ENCODE measurements at places on chromosomes 2 and 18.
A peak's percentile ranks its signal among the peaks of the same experiment; 100 is the strongest.

DNA sequence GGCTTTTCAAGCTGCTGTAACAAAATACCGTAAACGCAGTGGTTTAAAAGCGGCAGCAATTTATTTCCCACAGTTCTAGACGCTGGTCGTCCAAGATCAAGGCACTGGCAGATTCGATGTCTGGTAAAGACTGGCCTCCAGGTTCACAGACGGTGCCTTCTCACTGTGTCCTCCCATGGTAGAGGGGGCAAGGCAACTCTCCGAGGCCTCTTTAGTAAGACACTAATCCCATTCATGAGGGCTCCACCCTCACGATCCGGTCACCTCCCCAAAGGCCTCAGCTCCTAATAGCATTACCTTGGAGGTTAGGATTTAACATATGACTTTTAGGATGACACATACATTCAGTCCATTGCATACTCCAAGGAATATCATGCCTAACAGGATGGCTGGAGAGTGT is 117.2 kb downstream of the SH3RF3 start:
- no peak for DNase-seq

DNA sequence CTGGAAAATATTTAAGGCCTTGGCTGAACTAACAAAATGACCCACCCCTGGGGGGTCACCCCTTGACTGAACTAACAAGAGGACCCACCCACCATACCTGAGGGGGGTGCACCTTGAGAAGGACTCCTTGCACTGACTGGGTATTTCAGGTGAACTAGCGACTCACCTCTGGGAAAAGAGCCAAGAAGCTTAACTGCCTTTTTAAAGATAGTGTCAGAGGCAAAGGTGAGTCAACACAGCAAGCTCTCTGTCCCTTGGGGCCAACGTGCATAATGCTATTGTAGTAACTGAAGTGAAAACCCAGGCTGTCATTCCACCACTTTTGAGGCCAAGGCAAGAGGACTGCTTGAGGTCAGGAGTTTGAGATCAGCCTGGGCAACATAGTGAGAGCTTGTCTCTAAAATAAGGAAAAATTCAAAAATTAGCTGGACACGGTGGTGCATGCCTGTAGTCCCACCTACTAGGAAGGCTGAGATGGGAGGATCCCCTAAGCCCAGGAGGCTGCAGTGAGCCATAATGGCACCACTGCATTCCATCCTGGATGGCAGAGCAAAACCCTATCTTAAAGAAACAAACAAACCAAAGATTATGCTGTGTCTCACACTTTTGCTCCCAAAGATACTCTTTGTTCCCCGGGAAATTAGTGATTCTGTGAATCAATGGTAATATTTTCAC is 36.4 kb upstream of the ZCCHC2 start:
- peak; percentile 48 for DNase-seq

DNA sequence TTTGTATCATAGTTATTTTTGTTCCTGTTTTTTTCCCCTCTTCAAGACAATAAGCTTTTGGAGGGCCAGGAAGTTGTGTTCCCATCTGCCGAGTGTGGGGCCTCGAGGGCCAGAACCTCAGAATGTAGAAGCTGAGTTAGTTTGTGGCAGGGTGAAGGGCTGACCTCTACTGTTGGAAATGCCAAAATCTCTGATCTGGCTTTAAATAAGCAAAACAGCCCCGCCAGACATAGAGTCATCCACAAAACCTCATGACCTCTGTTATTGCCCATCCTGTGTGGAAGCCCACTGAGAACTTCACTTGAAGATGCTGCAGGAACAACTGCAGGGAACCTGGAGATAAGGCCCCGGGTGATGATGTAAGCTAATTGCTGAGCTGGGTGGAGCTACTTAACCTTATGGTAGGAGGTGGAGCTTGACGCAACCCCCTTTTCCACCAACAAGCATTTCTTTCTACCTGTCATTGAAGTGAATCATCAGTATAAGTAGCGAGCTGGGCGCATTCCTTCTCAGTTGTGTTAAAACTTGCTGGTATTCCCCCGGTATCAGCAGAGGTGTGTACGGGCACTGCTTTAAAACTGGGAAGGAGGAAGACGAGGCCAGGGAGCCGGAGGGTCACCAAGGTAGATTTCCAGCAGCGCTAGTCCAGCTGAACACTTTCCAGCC is 177.2 kb downstream of the NEDD4L start:
- DNase-seq = no peak

GRCh38 chr18:51195451-51196117 is 1.9 kb downstream of the MEX3C start:
- peak; percentile 35 for DNase-seq

DNA sequence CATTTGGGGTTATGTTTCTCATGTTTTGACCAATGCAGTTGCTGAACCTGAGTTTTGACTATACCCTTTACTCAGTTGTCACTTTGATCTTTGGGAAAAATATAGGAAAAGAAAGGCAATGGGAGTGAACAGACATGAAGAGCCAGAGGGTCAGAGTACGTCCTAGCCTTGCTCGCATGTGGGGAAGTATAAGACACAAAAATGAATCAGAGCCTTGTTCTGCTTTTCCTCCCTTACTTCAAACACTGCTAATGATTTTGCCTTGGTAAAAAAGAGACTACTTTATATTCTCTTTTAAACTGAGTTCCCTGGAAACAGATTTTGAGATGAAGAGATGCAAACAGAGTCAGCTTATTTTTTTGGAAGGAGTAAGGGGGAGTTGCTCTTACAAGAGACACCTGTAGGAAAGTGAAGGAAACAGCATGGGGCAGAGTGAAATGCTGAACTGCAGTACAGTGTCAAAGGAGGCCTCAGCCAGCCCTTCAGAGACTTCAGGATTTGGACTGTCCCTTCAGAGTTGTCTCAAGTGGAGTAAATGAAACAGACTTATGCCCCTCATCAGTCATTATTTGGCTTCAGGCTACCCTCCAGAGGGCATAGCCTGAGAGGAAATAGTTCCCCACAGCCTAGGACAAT is 11.1 kb upstream of the FAP start:
- no peak for DNase-seq

Data from T47D (cell line).